ENCODE measurements at places on chromosomes 2 and 18. TPM values are rescaled to one million over a fixed set of nuclear protein-coding genes. Genes with fewer than 3 reads are reported as not detected.

Gene PCARE
- total RNA-seq, result not detected

Gene RALB
- 26.6 TPM for total RNA-seq

Gene ONECUT2
- total RNA-seq, result 110 TPM

Gene C1GALT1C1L
- not detected for total RNA-seq

Gene SPTBN1
- 283 TPM for total RNA-seq

Gene DSC2
- 94.1 TPM for total RNA-seq

Gene SCG2
- 163 TPM for total RNA-seq

Gene ITPRID2
- total RNA-seq, result 69.7 TPM

Gene CHST10
- 22.1 TPM for total RNA-seq

Gene DNER
- 0.91 TPM for total RNA-seq

Gene ANKRD53
- 5.4 TPM for total RNA-seq

Gene ESPNL
- 0.40 TPM for total RNA-seq

Gene IGFBP5
- total RNA-seq, result 75.3 TPM

Gene AFG3L2
- 44.8 TPM for total RNA-seq

Gene SERPINB3
- not detected for total RNA-seq

Gene TNS1
- 7.7 TPM for total RNA-seq

Gene SKOR2
- total RNA-seq, result not detected

Gene TSPYL6
- not detected for total RNA-seq

Gene ALPP
- total RNA-seq, result not detected

Gene PLEKHH2
- total RNA-seq, result 10.4 TPM

Gene ASAP2
- total RNA-seq, result 69.3 TPM

Gene ZNF521
- 39.1 TPM for total RNA-seq

Gene LIPT1
- 6.3 TPM for total RNA-seq

Gene ASIC4
- 3.4 TPM for total RNA-seq

Gene NEU2
- total RNA-seq, result not detected

Gene TEKT4
- total RNA-seq, result 0.34 TPM

Gene TMEFF2
- total RNA-seq, result 2.0 TPM

Gene GPR45
- total RNA-seq, result not detected

Gene CFAP65
- 0.67 TPM for total RNA-seq

Gene CYP27A1
- 16.4 TPM for total RNA-seq

Gene EFEMP1
- total RNA-seq, result 43.9 TPM

Gene CYP27C1
- 8.0 TPM for total RNA-seq

Gene PTPRM
- total RNA-seq, result 22.4 TPM

Gene SOX11
- 154 TPM for total RNA-seq

Gene ACADL
- total RNA-seq, result 0.55 TPM
